Stimulated activated naive CD4-positive, alpha-beta T cell (primary cell): ENCODE measurements at places on chromosomes 11 and 22.

- no peak for DNase-seq
Observed at GRCh38 chr22:37314315-37315074, 32.2 kb downstream of the CYTH4 start.

- DNase-seq, result no peak
Observed at GRCh38 chr22:20615021-20615420, 107.6 kb downstream of the MED15 start.

- DNase-seq, result no peak
Observed at GRCh38 chr11:59216641-59217564, 4.2 kb upstream of the MPEG1 start.

DNA sequence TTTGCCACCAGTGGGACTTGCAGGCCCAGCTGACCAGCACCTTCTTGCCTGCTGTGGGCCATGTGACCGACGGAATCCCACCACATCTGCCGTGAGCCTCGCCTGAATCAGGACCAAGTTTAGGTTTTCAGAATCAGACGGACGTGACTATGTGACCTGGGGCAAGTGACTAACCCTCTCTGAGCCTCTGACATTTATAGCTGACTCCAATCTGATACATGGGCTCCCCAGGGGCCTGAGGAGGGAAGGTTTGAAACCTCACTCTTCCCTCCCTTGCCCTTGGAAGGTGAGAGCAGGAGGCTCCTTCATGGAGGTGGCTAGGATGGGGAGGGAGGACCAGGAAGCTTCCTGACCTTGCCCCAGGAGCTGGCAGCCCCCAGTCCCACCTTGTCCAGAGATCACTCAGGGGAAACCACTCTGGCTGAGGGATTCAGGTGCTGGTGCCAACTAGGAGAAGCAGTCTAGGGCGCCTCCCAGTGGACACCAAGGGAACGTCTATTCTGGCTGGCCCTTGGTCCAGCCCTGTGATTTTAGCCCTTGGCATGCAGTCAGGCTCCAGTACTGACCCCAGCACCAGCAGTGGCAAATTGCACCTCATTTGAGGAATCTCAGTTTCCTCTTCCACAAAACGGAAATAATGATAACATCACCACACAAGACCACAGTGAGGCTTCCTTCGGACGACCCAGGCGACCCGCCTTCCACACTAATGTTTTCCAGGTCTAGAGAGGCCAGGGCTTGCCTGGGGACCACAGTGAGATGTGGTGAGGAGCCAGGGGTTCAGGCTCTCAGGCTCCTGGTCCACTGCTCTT, 47.2 kb upstream of the SYT7 start:
- DNase-seq, result peak; percentile 7
